ENCODE measurements at places on chromosomes 4 and X.

- DNase-seq: no peak
Measured at GRCh38 chr4:118742050-118742449, 56.9 kb downstream of the METTL14 start.

DNA sequence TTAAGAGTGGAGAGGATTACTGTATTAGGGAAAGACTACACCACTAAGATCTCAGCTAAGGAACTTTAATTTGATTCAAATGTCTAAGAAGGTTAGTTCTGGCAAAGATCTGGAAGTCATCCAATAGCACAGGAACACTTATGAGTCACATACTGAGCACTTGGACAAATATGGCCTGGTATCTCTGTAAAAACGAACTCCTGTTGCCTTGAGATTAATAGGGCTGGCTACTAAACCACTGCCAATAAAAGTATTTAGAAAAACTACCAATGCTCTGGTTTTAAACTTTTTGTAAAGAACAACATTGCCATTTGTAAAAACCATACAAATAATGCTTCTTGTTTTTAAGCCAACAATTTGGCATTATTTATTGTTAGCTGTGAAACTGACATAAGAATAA is 70.5 kb downstream of the SEC24D start:
- DNase-seq: no peak

DNA sequence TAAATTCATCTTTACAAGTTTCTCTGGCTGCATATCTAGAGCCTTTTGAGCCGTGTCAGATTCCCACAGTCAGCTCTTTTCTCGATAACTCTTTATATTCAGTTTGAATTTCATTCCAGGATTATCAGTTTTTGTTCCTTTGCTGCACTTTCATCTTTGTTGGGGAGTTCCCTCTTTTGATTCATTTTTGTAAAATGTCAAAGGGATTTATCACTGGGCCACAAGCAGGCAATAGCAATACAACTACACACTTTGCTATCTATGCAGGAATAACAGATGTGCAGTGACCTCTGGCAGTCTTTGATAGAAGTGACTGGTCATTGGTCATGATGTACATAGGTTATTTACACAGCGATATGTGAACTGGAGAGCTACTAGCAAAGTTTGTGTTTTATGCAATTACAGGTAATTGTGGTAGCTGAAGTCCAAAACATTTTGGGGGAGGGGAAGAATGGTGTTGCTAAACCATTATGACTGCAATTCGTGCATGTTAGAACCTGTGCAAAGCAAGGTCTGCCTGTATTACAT is 43.8 kb downstream of the HPGDS start:
- DNase-seq: no peak

GRCh38 chrX:68490644-68491043 is 8.2 kb upstream of the YIPF6 start:
- DNase-seq: no peak
